CMK (cell line): ENCODE measurements at places on chromosomes 5 and 9.

DNA sequence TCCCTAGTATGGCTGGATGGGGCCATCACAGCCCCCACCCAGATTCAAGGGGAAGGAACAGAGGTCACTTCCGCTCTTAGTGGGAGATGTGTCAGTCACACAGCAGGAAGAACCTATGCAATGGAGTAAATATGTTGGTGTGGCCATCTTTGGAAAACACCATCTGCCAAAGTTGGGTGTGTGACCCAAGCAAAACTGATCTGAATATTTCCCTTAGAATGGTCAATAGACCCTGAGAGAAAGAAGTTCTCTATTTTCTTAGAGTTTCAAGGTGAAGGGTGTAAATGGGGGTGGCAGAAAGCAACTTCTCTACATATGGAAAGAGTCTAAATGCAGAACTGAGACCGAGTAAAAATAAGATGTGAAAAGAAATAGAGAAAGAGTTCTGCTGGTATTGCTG, 212.7 kb downstream of the ESM1 start:
- no peak for DNase-seq

DNA sequence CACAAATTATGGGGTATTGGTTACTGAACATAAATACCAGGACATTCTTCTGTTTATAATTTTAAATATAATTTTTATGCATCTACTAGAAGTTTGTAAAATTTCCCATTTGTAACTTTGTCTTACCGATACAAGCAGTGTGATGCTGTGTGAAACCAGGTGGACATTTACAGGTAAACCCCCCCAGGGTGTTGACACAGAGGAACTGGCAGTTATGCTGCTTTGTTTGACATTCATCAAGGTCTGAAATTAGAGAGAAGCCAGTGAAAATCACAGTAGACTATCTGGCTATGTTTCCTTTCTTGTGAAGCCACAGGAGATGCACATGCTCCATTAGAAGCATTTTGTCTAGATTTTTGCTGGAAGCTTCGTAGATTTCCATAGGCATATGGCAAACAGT, 190.9 kb downstream of the SLC12A2 start:
- no peak for DNase-seq

DNA sequence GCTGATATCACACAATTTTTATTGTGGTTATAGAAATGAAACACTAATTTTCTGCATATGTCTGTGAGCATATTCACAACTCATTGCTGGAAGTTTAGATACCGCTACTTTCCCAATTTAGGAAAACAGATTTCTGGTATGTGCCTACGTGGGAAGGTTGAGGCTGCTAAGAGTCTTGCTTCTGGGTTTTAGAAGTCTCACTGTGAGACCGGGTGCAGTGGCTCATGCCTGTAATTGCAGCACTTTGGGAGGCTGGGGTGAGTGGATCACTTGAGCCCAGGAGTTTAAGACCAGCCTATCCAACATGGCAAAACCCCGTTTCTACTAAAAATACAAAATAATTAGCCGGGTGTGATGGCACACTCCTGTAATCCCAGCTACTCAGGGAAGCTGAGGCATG, 39.6 kb downstream of the UBAP1 start:
- DNase-seq = no peak

- no peak for DNase-seq
Observed at GRCh38 chr5:10580531-10581423, 16.9 kb downstream of the ANKRD33B start.

DNA sequence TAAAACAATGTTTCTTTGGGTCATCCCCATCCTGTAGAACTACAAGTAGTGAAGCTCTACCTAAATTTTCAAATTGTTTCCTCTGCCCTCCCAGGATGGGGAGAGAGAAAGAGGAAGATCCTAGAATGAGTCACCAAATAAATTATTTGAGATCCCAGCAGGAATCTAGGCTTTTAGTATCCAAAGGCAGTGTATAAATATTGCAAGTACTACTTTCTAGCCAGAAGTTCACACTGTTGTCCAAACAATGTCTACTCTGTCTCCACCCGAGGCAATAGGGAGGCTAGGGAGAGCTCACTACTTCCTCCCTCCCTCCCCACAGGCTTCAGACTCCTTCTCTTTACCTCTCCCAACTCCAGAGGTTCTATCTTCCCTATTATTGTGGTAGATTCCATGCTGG, 362.8 kb downstream of the MRPS30 start:
- DNase-seq = no peak
